ENCODE measurements at places on chromosomes 5 and 9.

DNA sequence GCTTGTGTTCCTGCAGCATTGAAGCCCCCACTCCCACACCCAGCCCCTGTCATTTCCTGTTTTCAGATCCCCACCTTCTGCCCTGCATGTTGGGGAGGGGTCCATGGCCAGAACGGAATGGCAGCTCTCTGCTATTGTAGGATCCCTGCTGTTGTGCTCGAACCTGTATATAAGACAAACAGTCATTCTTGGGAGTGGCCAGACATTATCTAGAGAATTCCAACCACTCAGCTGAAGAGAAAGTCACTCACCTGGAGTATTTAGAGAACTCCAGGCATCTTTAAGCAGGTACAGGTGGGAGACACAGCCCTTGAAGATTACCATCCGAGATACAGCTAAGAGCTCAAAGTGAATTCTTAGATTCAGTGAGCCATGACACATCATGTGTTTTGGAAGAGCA, 96.1 kb downstream of the C9orf152 start:
- DNase-seq = no peak

DNA sequence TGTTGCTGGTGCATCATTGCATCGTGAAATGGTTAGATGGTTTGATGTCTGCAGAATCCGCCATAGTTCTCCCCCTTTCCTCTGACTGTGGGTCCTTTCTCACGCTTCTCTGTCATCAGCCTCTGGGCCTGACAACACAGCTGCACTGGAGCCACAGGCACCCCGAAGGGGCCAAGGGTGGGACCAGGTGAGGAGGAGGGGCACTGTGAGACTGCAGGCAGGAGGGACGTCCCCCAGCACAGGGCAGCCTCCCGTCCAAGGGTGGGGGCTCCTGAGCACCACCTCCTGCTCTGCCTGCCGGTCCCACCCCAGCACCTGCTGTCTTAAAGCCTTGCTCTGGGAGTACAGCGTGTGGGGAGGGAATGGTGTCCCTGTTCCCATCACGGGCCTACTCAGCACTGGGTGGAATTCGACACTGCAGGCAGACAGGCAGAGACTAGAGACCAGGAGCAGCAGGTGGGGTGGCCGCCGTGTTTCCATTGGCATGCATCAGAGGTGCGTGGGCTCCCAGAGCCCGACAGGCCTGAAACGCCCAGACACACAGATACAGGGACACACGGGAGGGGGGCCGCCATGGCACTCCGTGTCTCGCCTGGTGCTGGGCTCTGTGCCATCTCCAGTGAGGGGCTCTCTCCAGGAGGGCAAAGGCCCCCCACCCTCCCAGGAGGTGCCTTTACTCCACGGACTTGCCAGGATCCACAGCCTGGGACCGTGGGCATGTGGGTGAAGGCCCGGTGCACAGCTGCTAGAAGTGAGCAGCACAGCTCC, 15.0 kb downstream of the CACNA1B start:
- no peak for DNase-seq

DNA sequence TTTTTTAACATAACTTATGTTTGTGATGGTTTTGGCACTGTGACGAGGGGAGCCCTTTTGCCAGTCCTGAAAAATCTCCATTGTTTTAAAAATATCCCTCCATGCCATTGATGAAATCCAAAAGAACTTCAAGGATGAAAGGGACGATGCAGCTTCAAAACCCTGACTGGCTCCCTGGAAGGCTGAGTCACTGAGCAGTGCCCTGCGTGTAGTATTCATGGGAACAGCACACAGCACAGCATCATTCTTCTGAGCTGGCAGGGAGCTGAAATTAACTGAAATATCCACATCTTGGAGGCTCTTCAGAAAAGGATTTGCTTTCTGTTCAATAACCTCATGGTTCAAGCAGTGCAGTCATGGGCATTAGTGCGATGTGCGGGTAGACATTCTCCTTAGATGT, 29.7 kb downstream of the PDE4D start:
- no peak for DNase-seq

DNA sequence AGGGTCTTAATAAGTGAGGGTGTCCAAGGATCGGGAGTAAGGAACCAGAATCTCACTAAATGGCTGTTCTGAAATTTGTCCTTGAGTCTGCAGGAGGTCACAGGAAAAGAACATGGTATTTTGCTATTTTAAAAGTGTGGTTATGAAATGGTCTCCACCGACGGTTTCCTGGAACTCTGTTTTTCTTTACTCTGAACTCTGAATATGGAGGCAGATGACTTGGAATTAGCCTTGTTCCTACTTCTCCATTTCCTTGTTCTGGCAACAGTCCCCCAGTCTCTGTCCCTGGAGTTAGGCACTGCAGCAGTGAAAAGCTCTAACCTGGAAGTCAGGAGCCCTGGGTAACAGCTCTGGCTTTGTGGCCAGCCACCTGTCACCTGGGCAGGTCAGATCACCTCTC, 46.6 kb upstream of the C5orf58 start:
- no peak for DNase-seq

All from CD14-positive monocyte (primary cell).